ENCODE measurements at places on chromosomes 7 and 10.

- DNase-seq, result no peak
Measured at GRCh38 chr7:95478272-95479037, 7.3 kb upstream of the ASB4 start.

GRCh38 chr10:74380795-74381194, 229.8 kb downstream of the ADK start:
- DNase-seq, result no peak

DNA sequence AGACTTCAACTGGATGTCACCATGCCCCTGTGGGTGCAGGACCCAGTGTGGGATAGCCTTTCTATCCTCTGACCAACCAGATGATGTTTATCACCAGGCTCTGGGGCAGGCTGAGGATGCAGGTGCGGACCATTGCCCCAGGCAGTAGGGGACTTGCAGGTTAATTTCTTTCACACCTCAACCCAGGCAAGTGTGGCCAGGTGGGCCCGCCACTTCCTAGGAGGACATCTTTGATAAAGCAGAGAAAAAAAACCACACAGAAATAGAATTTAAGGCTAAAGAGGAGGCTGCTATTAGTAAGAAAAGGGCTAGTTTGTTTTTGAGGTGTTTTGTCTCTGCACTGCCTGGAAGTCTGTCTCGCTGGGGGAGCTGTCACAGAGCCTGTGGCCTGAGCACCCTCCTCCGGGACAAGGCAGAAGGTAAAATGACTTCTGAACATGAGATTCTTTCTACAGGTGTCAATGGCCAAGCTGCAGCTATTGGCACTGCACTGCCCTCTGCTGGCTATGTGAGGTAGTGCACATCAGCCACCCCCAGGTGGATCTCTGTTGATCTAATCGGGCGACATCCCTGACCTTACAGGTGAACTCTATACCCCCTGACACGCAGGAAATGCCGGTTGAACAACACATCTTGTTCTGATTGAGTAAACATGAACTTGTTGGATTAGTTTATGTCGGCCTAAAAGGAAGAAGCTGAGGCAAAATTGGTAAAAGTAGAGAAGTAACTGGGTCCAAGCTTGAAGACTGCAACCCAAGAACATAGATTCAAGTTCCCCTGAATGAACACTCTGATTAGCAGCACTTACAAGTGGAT, 21.0 kb downstream of the UPP1 start:
- DNase-seq, result peak; percentile 39

DNA sequence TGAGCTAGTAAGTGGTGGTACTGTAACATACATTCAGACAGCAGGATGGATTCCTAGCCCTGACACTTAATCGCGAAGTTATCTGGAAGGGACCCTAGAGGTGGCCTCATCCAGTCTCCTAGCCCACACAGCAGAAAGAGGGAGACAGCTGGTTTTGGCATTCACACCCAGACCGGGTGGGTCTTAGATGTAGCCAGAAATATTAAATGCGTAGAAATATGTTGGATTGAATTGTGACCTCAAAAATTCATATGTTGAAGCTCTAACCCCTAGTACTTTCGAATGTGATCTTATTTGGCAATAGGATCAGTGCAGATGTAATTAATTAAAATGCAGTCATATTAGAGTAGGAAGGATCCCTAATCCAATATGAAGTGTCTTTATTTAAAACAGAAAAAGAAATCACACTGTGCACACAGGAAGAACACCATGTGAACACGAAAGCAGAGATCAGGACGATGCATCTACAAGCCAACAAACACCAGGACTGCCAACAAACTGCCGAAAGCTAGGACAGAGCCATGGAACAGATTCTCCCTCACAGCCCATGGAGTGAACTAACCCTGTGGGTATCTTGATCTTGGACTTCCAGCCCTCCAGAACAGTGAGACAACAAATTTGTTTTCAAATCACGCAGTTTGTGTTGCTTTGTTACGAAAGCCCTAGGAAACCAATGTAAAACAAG, 2.9 kb upstream of the XPNPEP1 start:
- DNase-seq, result no peak

DNA sequence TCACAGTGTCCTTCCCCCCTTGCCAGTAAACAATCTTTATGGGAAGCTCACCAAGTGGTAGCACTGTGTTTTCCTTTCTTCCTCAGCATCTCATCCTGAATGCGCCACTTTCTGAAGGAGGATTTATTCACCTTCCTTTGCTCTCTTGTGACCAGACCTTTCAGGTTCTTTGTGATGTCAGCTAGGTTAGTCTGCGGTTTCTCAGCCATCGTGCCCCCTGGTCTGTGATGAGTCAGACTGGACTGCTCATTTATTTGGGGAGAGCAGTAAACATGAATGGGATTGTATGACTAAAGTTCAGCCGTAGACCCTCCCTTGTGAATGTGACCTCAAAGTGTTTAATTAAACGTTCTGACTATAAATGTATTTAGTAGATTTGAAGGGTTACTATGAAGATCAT, 235.1 kb upstream of the CELF2 start:
- no peak for DNase-seq

Measured in SW 1271 (cell line).